NCI-H774 (cell line): ENCODE measurements at places on chromosomes 4 and X.

- no peak for DNase-seq
Measured at GRCh38 chr4:101993002-101993841, 202.7 kb downstream of the BANK1 start.

GRCh38 chr4:27916452-27917184 lies 1056.0 kb downstream of the STIM2 start:
- DNase-seq, result no peak

DNA sequence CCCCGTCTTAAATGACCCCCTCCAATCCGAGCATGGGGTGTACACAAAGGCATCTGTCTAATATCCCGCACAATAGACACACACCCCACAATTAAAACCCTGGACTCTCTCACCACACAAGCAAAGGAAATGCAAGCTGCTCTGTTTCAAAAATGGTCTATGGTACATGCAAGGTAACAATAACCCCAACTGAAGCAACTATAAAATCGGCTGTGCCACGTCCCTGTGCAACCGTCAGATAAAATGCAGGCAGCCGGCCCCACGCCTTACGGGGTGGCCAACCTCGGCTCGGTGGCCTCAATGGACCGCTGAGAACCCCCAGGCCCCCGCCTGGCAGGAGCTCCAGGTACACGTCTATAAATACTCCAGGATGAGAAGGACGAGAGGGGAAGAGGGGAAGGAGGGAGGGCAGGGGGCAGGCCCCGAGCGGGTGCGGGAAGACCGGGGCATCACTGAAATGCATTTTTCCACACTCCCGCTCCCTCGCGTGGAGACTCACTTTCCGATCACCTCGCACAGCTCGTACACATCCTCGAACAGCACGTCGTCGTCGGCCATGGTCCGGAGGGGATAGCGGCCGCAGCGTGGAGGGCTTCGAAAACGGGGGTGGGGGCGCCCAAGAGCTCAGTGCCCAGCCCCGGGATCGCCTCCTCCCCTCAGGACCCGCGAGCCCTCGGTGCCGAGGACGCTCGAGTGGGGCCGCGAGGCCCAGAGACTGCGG lies 763 bp downstream of the CASK start:
- DNase-seq, result no peak

GRCh38 chr4:40908297-40908696 lies 158.5 kb downstream of the NSUN7 start:
- DNase-seq, result no peak

GRCh38 chr4:128942607-128943006 lies 133.1 kb downstream of the JADE1 start:
- no peak for DNase-seq

- DNase-seq, result peak; percentile 18
Measured at GRCh38 chrX:75746891-75747639, 38.0 kb downstream of the MAGEE2 start.

DNA sequence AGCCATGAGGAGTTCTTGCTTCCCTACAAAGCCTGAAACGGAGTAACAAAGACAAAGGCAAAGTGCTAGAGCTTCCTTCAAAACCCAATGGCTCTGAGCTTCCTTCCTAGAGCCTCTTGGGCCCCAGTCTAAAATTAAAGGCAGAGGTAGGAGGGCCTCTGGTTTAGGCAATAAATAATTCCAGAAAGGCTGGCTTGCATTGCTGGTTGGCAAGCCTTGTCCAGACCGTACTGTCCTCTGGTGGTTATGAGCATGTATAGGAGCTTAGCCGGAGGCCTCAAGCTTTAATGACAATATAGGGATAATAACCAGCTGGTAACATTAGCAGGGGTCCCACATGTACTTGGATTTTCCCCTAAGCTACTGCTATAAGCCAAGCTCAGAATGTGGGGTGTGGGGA lies 237.3 kb downstream of the AR start:
- no peak for DNase-seq

DNA sequence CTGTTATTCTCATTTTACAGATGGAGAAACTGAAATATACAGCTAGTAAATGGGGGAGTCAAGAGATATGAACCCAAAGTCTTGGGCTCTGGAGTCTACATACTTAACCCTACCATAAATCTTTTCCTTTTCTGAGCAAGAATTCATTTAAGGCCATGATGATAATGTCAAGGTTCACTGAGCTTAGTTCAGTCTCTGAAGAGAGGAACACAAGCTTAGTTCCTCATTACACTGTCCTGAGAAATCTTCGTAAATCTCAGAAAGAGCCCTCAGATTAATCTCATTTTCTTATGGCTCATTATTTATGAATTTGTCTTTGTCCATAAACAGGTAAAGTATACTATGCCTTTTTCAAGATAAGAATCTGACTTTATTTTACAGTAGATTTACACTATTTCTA lies 104.2 kb downstream of the SATL1 start:
- DNase-seq, result no peak

DNA sequence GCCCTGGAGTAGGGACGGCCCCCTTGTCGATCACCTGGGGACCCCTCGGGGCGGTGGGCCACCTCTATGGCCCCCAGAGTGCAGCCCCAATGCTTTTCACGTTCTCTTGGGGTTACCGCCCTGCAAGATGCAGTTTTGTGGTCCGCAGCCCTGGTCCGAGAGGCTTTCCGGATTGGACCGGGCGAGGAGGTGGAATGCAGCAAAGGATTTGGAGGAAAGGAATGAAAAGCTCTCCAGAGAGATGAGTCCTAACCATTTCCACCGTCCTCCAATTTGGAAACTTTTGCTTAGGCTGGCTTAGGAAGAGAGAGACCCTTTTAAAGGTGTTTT lies 601 bp downstream of the SLC25A43 start:
- no peak for DNase-seq
